Keratinocyte (primary cell): ENCODE measurements at places on chromosomes 1 and 21.

DNA sequence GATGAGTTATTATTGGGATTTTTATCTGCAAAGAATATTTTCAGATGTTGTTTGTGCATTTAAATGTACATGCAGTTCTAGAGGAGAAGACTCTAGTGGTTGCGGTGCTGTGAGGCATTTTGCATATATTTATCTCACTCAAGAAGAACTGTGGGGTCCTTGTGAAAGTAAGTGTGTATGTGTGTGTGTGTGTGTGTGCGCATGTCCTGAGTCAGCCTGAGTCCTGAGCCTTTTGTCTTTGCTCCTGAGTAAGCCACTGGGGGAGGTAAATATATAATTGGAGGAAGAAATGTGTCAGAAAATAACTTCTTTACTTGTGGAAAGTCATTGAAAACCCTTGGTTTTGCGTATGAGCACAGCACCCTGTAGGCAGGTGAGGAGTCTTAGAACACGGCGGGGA is 55.6 kb upstream of the CD34 start:
- no peak for DNase-seq

GRCh38 chr1:4071653-4072052 is 171.6 kb upstream of the C1orf174 start:
- no peak for DNase-seq

DNA sequence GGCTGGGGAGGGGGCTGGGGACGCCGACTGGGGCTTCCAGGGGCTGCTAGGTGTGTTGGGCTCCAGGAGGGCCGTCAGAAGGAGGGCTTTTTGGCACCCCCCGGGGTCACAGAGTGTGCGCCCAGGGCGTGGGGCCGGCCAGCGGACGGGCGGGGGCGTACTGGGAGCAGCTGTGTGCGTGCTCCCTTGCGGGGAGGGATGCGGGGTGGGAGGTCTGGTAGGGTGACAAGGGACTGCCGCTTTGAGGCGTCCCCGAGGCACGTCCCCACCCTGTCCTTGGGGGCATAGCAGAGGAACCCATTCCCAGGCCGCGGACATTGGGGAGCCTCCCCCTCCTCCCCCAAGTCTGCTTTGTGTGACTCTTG is 1.1 kb downstream of the FOXO6 start:
- DNase-seq: no peak

GRCh38 chr1:7046891-7047290 is 261.6 kb downstream of the CAMTA1 start:
- no peak for DNase-seq

DNA sequence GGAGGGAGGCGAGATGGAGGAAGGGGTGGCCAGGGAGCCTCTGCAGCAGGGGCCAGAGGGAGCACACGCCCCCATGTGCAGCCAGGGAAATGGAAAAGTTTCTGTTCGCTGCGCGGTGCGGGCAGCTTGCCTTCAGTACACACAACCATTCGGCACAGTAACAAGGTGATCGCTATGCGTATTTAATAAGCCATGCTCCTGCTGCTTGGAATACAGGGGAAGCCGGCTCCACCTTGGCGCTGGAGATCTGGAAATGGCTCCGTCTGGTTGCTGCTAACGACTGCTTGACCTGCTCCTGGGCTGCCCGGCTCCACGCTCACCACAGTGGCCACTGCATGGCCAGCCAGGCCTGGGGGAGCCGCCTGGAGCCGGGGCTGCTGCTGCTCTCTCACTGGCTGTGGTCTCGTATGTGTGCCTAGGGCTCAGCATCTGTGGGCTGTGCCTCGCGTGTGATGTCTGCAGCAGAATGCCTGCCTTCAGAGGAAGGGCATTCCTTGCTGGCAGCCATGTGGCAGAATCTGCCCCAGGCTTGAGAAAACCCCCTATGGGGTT is 86.4 kb upstream of the ACTL8 start:
- DNase-seq: no peak

- DNase-seq: no peak
These were observed 147.5 kb downstream of the TRABD2B start for GRCh38 chr1:47849591-47850261.

DNA sequence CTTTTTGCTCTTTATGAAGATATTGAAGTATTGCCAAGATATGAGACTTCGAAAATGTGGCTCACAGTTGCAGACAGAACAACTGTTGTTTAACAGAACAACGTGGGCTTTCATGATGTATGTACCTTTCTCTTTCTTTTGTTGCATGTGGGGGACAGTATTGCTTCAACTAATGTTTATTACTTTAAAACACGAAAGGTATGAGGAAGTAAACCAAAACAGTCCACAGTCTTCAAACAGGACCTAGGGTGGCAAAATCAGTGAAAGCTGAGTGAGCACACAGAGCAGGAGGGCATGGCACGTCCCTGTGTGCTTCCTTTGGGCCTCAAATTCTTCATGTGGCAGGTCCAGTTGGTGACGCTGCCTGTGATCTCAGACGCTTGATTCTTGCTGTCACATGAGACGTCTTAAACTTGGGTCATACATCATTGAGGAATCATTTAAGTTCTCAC is 7.8 kb upstream of the CHAF1B start:
- DNase-seq: no peak

- DNase-seq: no peak
These were observed 3.2 kb upstream of the SPRR4 start for GRCh38 chr1:152967201-152967600.
